Thoracic aorta (tissue), 2 donors: ENCODE measurements at places on chromosomes 12 and 14.

DNA sequence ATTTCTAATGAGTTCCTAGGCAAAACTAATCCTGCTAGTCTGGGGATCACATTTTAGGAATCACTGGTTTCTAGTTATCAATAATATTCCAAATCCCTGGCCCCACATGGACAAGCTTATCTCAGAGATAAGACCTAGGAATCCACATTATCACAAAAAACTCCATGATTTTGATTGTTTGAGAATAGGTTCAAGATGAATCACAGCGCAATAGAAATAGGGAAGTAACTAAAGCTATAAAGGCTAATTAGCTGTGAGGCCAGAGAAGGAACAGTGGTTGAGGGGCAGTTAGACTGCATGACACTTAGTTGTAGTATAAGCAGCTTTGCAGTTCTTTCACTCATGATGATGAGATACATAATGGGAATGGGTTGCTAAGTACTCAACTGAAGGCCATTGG lies 13.1 kb upstream of the ATP5F1B start:
- H3K36me3 ChIP-seq = peaks cover 3% of the 10 kb centered on the region
- no peaks in the 10 kb centered on the region for H3K4me1 ChIP-seq
- no peaks in the 10 kb centered on the region for H3K27me3 ChIP-seq
- H3K4me3 ChIP-seq = no peak overlapping the region

DNA sequence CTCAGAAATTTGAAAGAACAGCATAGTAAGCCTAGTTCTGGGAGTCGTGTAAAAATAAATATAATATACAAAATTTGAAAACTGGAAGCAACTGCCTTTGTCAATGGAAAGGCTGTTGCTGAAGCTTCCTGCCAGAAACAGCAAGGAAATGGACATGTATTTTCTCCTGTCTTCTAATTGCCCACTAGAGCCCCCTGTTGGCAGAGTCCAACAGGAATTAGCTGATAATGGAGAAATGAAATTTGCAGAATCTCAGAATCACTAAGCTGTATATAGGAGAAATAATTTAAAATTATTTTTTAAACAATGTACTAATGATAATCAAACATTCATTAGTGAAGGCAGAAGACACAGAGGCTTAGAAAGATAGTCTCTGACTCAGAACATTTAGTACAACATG lies 414.8 kb downstream of the SLC6A15 start:
- H3K36me3 ChIP-seq = no peaks in the 10 kb centered on the region
- DNase-seq = no peak

- no peak for DNase-seq
- H3K4me3 ChIP-seq = no peak overlapping the region
- H3K27me3 ChIP-seq = no peaks in the 10 kb centered on the region
Observed at GRCh38 chr14:94398182-94398479, 9.7 kb upstream of the SERPINA1 start.

GRCh38 chr12:84411031-84411430 lies 501.6 kb downstream of the SLC6A15 start:
- no peak overlapping the region for H3K27ac ChIP-seq
- H3K27me3 ChIP-seq = no peaks in the 10 kb centered on the region
- no peak overlapping the region for H3K4me3 ChIP-seq
- DNase-seq = no peak
- no peaks in the 10 kb centered on the region for H3K36me3 ChIP-seq
